Activated CD4-positive, CD25-positive, alpha-beta regulatory T cell treated with anti-CD3 and anti-CD28 coated beads, Interleukin-2, amount 50 U/mL, for 72 hours (primary cell): ENCODE measurements at places on chromosomes 2 and 18.

GRCh38 chr2:203662951-203663350, 43.5 kb upstream of the CD28 start:
- no peak for DNase-seq

DNA sequence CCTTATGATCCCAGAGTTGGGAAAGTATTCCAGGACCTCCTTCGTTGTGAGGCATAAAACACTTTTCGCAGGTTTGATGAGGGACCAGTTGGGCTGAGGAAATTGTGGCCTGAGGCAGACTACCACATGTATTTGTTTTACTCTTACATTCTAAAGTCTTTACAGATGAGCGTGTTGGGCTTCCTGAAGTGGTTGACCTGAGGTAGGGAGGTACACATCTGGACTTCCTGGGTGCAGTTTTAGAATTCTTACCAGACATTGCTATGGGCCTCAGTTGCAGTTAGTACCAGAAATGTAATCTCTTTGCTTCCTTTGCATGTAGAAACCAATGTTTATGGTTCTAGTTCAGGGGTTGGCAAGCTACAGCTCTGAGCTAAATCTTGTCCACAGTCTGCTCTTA, 48.7 kb downstream of the COA5 start:
- no peak for DNase-seq

DNA sequence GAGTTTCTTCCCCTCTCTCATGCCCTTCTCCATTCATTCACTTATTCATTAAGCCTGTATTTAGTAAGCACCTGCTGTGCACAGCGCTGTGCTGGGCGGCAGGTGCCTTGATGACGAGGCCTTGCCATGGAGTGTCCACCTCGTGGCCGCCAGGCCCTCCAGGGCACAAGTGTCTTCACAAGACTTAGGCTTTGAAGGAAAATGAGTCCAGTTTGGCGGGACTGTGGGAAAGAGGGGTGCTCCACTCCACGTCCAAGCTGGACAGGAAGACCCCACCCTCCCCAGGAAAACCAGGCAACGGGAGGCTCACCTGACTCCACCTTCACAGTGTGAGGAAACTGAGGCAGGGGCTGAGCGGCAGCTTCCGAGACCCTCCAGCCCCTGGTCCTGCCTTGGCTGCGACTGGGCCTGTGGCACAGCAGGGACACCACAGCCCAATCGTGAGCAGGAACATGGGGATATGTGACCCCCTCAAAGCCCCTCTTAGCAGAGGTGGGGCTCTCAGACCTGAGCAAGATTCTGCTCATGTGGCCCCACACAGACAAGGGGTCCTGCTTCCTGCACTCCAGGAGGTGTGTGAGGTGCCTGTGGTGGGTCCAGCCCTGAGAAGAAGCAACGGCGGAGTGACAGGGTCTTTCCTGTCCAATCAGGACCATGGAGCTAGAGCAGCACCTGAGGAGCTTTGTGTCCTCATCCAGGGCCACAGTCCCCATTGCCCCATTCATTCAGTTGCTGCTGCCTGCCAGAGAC, 110.3 kb upstream of the ODC1 start:
- DNase-seq = no peak

GRCh38 chr18:52499644-52500043, 159.6 kb downstream of the DCC start:
- DNase-seq = no peak

GRCh38 chr2:109029490-109030201, 40.6 kb upstream of the EDAR start:
- no peak for DNase-seq

GRCh38 chr2:72140621-72140960, 7.1 kb downstream of the CYP26B1 start:
- DNase-seq = peak; percentile 28

- no peak for DNase-seq
Measured at GRCh38 chr2:47737-48136, 1.4 kb upstream of the FAM110C start.

DNA sequence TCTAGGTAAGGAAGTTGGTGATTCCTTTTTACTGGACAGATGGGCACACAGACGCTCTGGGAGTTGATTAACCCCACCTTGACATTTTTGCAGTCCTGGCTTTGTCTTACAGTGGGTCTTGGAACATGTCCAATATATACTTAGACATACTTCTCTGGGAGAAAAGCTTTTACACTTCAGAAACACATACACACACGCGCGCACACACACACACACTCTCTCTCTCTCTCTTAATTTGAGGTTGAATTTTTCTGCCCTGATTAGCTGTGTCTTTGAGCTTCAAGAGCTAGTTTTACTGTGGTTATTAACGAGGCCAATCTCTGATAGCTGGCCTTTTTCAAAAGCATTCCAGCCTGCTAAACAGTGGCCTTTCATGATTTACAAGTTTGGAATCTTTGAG, 215.0 kb downstream of the MYCN start:
- no peak for DNase-seq

- DNase-seq = no peak
Measured at GRCh38 chr2:218567797-218568189, 358 bp downstream of the USP37 start.

DNA sequence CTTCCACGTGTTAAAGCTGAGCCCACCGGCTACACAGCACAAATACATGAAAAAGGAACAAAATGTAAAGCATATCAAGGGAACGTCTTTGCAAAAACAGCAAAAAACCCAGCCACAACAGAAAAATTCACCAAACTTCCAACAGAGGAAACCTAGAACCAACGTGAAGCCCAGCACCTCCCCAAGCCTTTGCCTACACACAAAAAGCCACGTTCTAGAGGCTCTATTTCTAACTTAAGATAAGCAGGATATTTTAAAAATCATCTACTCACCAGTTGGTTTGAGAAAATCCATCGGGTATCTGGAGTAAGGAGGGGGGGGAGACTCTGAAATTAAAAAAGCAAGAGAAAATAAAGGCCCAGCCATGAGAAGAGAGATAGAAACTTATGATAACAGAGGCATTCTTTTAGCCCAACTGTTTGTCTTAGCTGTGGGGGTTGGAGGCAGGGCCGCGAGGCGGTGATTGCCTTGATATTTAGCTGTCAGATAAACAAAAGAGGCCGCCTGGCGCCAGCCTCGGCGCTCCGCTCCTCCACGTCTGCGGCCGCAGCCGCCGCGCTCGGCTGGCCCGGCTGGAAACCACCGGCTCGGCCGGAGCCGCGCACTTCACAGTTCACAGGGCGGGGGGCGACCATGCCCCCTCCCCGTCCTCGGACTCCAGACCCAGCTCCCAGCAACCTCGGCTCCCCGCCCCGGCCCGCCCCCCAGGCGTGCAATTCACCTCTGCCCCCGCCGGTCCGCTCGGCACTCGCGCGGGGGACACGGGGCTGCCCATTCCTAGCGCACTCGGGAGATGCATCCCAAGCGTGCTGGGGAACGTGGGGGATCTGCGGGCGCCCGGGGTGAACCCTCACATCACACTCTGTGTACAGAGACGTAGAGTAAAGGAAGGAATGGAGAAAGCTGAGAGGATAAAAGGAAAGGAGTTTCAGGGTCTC, 2.4 kb downstream of the SMAD7 start:
- DNase-seq = peak; percentile 44

GRCh38 chr2:163682695-163683094, 53.1 kb downstream of the FIGN start:
- no peak for DNase-seq

- DNase-seq = no peak
Measured at GRCh38 chr2:201660293-201660895, 17.1 kb upstream of the TMEM237 start.

- no peak for DNase-seq
Measured at GRCh38 chr18:34723143-34723542, 13.0 kb downstream of the DTNA start.

DNA sequence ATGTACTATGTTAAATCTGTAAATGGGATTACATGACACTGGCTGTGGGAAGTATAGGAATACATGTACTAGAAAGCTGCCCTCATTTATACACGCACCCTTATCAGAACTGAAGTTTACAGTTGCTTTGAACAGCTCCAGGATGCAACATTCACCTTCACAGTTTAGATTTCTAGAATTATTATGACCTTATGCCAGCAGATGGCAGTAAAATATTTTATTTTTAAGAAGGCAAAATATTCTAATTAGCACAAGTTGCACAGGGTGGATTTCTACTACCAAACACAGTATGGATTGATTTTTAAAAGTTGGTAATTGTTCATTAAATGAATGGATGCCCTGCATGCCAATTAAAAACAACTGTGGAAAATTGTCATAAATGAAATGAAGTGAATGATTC, 670.4 kb downstream of the KCNJ3 start:
- DNase-seq = no peak

- DNase-seq = no peak
Measured at GRCh38 chr2:196200557-196200956, 29.2 kb upstream of the STK17B start.

GRCh38 chr2:105308382-105309146, 21.0 kb downstream of the TGFBRAP1 start:
- no peak for DNase-seq

- DNase-seq = no peak
Measured at GRCh38 chr2:14633461-14634181, 1.1 kb downstream of the LRATD1 start.

DNA sequence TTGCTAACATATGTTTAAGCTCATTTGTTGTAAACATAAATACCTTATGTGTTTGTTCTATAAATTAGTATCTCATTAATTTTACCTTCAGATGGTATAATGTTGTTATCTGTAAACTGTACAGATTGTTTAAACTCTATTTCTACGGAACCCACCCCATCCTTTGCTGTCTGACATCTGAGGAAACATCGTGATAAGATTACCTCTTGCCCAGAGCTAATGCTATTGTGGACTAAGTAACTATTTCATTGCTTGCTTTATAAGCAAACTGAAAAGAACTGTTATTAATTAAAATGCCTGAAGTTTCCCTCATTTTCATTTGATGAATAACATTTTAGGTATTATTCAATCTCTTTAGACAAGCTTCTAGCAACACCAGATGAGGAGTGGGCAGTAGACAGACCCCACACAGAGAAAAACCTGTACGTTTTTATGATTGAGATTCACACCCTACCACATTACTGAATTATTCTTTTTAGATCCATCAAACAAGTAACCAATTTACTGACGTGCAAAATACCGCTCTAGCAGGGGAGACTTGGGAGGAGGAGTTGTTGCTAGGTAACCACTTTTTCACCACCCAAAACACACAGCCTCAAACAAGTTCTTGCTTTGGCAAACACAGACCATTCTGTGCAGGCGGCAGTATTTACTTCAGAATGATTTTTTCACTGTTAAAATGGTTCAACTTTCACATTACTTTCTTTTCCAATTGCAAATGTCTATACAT, 1.9 kb upstream of the SYT4 start:
- DNase-seq = no peak

- DNase-seq = no peak
Measured at GRCh38 chr2:161857920-161858319, 216.1 kb downstream of the DPP4 start.

DNA sequence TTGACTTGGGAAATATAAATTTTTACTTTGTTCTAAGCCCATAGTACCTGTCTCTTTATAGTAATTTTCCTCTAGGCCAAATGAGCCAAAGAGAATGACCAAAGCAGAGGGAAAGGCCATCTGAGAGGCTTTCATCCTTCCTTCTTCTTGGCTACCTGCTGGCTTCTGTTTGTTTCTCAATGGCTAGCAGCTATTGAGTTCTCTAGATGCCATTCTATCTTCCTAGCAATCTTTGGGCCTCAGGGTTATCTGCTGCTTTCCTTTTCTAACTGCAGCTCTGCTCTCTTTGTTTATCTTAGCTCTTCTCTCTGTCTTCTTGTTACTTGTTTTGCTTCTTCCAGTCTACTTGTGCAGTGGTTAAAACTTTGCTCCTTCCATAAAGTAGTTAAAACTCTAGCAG, 601.1 kb upstream of the NRXN1 start:
- DNase-seq = no peak

DNA sequence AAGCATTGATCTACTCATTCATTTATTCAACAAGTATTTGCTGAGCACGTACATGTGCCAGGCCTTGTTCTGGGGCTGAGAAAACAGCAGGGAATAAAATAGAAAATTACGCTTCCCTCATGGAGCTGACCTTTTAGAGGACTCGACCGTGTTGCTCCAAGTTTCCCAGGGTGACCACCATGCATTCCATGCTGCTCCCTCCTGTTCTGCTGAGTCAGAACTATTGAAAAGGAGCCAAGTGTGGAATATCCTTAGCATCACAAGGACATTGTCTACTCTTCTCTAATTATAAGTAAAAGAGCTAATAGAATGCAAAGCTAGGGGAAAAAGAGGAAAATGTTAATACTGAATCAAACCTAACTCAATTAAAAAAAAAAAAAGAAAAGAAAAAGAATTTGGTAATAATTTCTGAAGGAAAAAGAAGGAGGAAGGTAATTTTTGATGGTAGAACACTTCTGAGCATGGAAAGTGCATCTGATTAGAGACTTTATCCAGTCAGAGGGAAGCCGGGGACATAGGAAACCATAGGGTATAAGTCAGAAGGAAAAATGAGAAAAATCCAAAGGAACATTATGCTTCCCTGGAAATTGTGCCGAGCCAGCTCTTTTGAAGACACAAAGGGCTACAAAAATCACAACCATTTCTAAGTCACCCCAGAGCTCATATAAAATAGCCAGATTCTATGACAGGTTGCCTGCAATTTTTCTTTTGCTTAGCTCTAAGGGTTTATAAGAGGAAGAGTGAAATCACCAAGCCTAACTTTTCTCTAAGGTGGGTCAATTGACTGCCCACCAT, 339.4 kb downstream of the RND3 start:
- DNase-seq = no peak

GRCh38 chr2:120939595-120940318, 204.1 kb downstream of the GLI2 start:
- DNase-seq = no peak

GRCh38 chr2:124254621-124255020, 229.5 kb downstream of the CNTNAP5 start:
- DNase-seq = no peak

DNA sequence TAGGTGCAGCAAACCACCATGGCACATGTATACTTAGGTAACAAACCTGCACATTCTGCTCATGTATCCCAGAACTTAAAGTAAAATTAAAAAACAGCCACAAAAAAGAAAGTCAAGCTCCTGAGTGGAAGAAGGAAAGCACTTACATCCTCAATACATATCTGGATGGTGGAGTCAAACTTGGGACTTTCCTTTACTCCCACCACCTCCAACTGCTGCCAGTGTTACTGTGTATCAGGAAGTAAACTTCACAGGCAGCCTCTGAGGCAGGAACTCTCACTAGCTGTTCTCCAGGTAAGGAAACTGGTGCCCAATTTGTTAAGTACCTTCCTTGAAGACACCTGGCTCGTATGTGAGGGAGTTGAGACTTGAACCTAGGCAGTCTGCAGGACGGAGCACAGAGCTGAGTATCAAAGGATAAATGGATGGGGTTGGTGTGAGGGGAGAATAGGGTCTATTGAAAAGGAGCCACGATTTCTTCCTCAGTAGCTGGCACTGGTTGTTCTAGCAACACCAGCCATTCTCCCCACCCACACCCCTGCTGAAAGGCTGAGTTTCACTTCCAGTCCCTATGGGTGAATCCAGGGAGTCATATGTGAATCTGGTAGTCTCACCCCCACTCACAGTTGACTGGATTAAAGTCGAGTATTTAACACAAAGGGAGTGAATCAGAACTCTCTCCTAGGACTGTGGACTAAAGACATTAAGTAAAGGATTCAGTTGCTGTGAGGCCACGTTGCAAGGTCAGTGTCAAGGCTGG, 50.0 kb upstream of the GPR39 start:
- no peak for DNase-seq

GRCh38 chr2:134144651-134145050, 109.2 kb upstream of the MGAT5 start:
- DNase-seq = no peak
